ENCODE measurements at places on chromosomes 13 and 19.

DNA sequence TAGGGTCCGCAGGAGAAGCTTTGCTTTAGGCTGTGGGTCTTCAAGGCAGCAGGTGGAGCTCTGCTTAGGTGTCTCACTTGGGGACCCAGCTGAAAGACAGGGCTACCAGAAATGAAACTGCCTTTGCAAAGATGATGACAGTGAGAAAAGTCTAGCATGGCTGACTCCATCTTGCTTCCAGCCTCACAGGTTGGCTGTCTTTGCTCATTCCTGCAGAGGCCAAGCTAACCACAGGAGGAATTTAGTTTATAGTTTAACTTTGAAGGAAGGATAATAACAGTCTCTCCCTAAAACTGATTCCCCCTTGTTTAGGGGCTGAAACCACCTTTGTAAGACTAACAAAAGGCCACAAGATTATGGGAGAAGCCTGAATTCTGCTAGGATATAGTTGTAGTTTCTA lies 252.4 kb downstream of the UQCRFS1 start:
- DNase-seq = no peak

GRCh38 chr13:27024776-27025492 lies 146.7 kb downstream of the USP12 start:
- DNase-seq = no peak

DNA sequence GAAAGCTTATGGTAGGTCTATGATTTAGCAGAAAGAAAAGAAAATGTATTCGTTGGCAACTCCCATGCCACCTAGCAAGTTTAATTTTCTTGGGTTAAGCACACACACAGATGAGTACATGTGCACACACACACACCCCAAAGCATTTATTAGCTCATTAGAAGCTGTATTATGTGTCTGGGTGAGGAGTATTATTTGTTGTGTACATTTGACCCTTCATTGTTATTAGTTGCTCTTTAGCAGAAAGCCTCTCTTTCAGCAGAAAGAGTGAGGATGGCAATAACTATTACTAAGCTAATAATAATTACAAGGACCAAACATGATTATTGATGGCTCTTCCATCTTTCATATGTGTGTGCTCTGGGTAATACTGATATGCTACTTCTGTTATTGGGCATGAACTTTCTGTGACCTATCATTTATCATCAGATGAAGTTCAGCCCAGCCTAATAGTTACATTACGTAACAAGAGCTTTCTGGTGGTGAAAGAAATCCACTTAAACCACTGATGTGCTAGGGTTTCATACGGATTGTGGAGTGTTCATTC lies 177.4 kb upstream of the OBI1 start:
- DNase-seq = no peak

GRCh38 chr13:107364658-107365057 lies 796.7 kb upstream of the ARGLU1 start:
- DNase-seq = no peak

DNA sequence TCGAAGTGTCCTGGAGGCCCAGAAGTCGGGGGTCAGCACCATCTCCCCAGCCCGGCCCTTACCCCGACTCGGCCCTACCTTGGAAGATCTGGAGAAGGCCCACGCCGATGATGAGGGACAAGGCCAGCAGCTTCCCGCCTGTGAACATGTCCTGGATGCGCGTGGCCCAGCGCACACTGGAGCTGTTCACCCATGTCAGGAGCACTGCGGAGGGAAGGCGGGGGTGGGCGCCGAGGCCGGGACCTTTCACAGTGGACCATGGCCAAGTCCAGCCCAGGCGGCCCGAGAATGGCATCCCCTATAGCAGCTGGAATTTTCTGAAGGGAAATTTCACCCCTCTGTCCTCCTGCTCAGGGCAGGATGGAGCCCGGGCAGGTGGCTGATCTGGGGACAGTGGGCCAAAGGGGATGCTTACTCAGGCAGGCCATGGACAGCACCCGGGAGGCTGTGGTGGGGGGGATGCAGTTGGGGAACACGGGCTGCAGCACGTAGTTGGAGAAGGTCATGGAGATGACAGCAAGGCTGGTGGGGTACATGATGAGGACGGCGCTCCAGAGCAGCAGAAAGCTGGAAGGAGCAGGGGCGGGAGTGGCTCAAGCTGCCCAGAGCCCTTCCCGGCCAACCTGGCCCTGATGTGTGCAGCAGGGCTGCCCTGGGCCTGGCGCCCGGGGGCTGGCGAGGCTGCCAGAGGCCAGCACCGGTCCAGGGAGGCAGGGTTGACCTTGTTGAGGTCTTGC lies 13.0 kb downstream of the SLC7A10 start:
- DNase-seq = no peak

DNA sequence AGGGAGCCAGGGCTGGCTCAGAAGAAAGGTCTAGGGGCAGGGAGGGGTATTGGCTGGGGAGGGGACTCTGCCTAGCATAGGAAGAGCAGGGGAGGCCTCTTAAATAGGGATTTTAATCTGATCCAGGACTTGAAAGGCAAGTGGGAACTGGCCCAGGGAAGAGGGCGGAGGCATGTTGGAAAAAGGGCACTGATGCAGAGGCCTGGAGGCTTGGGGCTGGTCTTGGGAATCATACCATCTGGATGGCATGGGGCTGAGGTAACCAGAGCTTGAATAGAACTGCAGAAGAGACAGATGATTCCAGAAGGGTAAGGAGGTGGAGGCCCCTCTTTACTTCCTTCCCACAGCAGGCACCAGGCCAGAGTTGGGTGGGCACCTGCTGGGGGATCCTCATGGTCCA lies 29.1 kb downstream of the CERS4 start:
- no peak for DNase-seq

GRCh38 chr19:29576761-29577648 lies 29.1 kb upstream of the POP4 start:
- DNase-seq = no peak

- DNase-seq = no peak
These were observed 10.8 kb downstream of the PAK4 start for GRCh38 chr19:39136225-39136940.

DNA sequence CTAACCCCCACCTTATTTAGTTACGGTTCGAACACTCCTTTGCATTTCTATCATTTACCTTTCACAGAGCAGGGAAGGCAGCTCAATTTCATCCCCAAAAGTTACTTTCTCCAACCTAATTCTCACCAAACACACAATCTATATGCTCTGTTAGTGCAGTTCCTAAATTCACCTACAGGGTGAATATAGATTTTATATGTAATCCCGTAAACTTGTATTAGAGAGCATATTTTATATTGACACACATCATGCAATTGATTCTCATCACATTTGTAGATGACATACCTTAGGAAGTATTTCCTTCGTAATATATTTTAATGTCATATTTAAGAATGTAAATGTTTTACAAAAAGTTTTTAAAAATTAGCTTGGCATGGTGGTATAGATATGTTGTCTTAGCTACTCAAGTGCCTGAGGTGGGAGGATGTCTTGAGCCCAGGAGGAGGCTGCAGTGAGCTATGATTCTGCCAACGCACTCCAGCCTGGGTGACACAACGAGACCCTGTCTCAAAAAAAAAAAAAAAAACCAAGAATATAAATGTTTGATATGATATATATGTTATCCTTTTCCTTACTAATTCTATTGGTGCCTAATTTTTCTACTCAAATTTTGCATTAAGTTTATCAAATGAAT lies 57.3 kb upstream of the TNFRSF19 start:
- DNase-seq = no peak

DNA sequence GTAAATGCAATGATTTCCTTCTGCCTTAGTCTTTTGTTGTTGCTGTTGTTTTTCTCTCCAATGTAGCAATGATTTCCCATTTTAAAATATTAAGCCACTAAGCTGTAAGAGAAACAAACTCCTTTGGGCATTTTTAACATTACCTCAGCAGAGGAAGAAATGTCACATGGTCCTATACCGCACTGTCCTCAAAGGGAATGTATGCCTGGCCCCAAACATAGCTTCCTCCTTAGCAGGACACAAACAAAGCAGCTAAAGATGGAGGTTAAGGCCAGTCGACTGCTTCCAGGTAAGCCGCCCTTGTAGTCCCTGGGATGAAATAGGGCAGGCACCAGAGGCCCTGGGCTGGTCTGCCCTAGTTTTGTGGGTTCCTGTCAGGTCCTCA lies 249.0 kb downstream of the TSHZ3 start:
- DNase-seq = no peak

DNA sequence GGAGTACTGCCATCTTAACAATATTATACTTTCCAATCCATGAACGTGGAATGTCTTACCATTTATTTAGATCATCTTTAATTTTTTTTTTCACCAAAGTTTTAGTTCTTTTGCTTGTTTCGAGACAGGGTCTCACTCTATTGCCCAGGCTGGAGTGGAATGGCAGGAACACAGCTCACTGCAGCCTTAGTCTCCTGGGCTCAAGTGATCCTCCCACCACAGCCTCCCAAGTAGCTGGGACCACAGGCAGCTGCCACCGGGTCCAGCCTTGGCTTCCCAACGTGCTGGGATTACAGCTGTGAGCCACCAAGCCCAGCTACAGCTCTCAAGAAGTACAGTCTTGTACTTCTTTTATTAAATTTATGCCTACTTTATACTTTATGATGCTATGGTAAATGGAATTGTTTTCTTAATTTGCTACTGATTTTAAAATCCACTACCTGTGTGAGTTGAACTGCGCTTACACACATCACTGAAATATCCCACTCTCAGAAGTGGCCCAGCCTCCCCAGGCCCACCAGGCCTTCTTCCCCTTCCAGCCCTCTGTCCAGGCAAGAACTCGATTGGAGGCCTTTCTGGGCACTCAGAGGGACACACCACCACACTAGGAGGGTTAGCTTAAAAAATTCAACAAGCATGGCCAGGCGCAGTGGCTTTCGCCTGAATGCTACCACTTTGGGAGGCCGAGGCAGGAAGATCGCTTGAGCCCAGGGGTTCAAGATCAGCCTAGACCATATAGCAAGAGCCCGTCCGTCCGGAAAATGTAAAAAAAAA lies 1.0 kb upstream of the PGLS start:
- no peak for DNase-seq

DNA sequence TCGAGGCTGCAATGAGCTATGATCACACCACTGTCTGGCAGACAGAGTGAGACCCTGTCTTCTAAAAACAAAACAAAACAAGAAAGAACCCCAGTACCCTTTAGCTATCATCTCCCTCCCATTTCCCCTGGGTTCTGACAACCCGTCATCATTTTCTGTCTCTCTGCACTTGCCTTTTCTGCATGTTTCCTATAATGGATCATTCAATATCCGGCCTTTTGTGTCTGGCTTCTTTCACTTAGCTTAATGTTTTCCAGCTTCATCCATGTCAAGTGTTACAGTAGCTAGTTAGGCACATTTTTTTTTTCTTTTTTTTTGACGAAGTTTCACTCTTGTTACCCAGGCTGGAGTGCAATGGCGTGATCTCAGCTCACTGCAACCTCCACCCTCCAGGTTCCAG lies 16.5 kb downstream of the AP2S1 start:
- no peak for DNase-seq

- peak; percentile 64 for DNase-seq
These were observed 112.5 kb upstream of the SLC7A1 start for GRCh38 chr13:29707876-29708543.

GRCh38 chr13:50441130-50441529 lies 402.4 kb downstream of the DLEU7 start:
- DNase-seq = no peak

DNA sequence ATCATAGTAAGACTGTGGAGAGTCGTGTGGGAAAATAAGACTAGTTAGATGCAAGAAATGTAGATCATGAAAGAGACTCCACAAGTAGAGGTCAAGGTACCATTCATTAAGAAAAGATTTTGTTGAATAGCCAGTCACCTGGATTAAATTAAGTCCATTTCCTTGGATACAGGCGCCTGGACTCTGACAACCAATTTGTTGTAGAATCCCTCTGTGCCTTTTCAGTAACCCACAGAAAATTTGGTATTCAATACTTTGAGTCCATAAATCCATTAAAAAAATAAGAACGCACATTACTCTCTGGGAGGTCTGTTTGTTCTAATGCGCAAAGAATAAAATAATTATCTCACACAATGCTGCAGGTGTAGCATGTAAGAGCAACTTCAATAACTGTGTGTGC lies 469.4 kb downstream of the KLF12 start:
- no peak for DNase-seq

DNA sequence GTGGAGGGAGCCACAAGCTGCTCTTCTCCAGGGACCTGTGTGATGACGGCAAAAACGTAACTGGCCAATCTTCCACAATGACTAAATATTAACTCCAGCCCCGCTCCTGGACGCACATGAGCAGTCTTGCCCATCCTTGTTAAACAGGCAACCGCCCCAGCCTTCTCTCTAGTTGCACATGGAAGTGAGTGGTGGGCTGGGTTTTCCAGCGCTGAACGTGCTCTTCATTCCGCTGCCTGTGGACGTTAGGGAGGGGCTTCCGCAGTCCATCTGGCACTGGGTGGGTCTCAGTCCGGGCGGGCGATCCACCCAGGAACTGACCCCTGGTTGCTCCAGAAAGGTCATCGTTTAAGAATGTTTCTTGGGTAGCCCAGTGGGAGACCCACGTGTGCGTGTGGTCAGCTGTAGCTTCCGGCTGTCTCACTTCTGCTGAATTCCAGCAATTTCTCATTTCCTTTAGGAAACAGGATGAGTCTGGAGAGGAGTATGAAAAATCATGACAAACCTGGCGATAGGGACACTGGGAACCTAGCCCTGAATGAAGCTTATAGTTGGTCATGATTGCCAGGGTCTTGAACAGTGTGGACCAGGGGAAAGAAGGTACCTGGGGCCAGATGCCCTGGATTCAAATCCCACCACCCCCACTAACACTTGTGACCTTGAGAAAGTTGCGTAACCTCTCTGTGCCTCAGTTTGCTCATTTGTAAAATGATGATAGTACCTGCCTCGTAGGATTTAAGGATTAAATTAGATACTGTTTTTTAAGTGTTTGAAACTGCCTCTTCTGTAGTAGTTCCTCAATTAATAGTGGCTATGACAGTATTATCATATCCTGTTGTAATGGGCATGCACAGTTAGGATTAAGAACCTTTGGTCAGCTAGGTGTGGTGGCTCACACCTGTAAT lies 92.6 kb downstream of the SIPA1L3 start:
- no peak for DNase-seq
